Activated CD4-positive, CD25-positive, alpha-beta regulatory T cell treated with anti-CD3 and anti-CD28 coated beads, Interleukin-2, amount 50 U/mL, for 24 hours (primary cell): ENCODE measurements at places on chromosomes 3 and 15.

DNA sequence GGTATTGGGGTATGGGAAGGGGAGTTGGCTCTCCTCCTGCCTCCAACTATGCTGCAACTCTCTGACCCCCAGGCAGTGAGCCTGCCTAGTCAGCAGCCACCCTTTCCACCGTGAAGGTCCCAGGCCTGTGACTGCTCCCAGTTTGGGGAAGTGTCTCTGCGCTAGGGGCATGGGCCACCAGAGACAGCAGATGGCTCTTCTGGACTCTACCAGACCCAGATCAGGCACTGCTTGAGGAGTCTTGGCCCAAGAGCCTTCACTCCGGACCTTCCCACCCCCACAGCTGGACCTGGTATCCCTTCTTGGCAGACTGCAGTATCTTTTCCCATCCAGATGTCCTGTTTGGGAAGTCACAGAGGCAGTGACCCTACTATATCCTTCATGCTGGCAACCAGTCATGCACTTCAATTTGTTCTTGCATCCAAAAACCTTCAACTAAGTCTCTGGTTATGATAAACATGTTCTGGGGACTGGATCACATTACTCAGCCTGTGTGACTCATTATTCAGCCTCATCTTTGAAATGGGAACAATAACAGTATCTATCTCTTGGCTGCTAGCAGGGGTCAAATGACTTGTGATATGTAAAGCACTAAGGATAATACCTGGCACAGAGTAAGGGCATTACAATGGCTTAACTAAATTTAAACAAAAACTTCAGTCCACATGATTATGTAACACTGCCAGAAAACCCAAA lies 62.7 kb downstream of the POMGNT2 start:
- ATAC-seq = no peak

DNA sequence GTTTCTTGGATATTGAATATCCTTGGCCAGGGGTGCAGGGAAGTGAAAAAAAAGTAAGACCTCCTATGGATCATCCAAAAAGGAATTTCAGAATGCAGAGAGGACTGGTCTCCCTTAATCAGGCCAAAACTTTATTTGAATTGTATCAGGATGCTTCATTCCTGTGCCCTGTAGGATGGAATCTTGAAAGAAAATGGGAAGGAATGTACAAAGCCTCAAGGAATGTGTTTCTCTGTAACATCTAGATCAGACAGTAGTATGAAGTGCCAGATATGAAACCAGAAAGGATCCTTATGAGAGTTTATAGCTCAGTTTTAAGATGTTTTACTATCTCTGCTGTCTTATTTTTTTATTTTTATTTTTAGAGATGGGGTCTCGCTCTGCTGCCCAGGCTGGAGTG lies 6.5 kb upstream of the GSK3B start:
- ATAC-seq = no peak

- ATAC-seq = peak; percentile 65
Observed at GRCh38 chr15:49036650-49037545, 9.3 kb downstream of the SECISBP2L start.

DNA sequence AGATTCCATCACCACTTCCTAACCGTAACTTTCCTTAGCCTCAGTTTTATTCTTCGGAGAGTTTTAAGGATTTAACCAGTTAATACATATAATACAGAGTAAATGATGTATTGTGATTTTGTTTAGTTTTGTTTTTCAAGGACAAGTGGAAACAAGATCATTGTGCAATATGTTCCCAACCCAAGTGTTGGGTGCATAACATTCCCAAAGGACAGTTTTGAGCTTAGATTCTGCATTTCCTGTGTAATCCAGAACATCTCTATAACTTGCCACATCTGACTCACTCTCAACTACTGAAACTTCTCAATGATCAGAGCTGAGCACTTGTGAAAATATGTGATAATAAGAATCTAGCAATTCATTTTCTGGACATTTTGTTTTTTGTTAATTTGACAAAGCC lies 466.1 kb upstream of the PPP2R3A start:
- no peak for ATAC-seq

DNA sequence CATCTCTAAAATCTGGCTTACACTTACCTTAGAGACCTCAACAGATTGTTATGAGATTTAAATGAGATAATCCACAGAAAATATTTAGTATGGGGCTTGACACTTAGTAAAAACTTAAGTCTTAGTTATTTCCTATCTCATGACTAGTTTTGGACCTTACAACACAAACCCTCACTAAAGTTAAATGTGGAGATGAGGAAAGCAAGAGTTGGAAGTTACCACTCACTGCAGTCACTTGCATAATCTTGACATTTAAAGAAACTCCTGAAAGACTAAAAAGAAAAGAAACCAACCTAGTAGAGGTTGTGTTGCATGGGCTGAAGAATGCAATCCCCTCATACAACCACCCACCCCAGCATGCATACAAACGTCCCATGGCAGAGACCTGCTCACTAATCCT lies 40.1 kb downstream of the ITGB5 start:
- no peak for ATAC-seq

GRCh38 chr3:30628205-30628900 lies 22.0 kb downstream of the TGFBR2 start:
- ATAC-seq = peak; percentile 18

DNA sequence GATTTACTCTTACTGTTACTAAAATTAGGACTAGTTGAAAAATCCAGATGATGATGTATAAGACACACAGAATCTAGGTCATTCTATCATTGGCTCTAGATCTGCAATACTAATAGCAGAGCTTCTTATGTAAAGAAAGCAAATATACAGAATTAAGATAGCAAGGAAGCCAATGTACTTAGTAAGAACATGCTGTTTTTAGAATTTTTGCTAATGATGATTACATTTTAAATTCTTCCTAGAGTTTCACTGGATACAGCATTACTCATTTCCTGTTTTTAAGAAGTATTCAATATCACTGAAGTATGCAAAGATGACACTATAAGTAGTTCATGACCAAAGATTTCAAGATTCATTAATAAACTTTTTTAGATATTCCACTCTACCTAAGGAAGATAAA lies 60.7 kb downstream of the CFAP20DC start:
- ATAC-seq = no peak

- ATAC-seq = no peak
Observed at GRCh38 chr3:14948609-14949038, 1.2 kb downstream of the NR2C2 start.

DNA sequence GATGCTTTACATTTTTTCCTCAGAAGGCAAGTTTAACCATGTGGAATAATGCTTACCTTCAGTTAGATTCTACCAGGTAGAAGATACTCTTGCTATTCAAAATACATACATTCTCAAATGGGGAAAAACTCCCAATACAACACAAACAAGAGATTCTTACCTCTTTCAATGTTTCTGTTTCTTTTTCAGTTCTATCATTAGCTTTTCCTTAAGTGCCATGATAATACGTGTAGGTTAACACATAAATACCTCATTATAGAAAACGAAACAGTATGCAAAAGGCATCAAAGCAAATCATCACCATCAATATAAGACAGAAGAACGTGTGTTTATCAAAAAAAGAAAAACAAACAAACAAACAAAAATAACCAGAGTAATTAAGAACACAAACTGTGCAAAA lies 300.7 kb upstream of the ROBO1 start:
- ATAC-seq = no peak

DNA sequence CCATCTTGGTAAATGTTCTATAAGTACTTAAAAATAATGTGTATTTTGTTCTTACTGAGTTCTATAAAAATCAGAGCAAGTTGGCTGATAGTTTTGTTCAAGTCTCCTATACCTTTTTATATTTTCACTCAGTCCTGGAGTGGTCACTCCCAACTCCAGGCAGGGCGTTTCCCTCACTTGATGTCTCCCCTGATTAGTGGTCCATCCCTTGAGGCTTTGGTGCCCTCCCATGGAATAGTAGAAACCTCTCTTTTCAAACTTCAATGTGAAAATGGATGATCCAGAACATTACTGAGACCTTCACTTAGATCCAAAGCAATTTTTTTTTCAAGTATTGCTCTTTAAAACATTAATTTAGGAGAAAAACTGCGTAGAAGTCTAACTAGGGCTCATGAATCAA lies 25.0 kb upstream of the SCN10A start:
- ATAC-seq = no peak

DNA sequence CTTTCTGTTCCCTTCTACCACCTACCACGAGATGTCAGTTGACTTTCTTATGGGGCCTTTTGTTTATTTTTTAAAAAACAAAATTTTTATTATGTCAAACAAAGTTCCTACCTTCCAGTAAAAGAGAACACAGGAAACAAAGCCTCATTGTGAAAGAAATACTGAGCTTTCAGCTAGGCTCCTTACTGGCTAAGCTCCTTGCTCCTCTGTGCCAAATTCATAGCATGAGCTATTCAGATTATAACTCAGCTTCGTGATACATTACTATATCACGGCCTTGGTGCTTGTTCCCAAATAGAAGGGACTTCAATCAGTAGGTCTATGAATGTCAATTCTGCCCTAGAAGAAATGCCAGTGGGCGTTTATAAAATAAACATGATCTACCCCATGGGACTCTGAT lies 145.8 kb upstream of the CHRM5 start:
- no peak for ATAC-seq

DNA sequence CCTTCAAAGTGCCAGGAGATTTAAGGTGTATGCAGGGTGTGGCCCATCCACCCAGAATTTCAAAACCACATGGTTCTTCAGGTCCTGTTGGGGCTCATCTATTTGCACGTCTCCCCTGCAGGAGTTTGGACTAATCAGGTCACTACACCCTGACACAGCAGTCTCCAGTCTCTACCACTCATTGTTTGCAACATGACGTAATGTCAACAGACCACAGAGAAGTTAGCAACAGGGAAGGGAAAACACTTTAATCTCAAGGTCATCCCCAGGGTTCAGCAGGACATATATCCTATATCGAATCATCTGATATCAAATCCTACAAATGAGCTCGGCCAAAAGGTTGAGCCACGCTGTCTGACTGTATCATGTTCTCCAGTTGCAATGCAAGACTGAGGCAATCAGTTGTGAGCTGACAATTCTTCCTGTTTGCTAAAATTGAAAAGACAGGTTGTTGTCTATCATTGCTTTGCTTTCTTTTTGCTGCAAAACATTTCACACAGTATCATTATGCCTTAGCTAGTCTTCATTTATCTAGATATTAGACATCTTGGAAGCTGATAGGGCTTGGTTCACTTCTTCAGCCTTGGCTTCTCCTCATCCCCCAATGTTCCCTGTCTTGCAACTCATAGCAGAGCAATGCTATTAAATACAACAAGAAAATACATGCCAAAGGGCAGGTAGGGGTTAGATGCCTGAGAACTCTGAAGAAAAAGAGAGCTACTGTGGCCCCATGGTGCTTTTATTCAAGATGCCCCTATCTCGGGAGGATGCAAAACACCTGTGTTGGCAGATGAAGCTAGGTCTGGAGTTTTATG lies 13.4 kb upstream of the LEKR1 start:
- ATAC-seq = no peak

DNA sequence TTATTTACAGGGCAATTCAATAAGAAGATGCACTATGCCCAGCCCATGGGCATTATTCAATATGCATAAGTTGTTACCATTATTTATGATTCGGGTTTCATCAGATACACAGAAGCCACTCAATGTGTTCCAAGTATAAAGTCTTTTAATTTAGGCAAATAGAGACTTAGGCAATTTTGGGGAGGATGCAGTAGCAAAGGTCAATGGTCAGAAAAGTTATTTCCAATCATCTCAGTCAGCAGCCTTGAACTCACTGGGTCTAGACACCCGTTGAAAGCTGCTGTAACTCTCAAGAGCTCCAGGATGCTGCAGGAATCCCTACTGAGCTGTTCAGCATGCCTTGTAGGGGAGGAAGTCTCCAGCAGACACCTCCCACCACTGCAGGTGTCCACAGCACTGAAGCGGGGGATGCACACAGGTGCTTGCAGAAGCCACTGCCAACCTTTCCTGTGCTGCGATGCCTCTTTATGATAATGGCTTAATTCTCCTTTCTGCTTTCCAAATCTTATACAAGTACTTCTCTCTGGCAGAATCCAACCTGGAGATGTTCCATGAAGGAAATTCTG lies 155.0 kb upstream of the SUCLG2 start:
- ATAC-seq = no peak

DNA sequence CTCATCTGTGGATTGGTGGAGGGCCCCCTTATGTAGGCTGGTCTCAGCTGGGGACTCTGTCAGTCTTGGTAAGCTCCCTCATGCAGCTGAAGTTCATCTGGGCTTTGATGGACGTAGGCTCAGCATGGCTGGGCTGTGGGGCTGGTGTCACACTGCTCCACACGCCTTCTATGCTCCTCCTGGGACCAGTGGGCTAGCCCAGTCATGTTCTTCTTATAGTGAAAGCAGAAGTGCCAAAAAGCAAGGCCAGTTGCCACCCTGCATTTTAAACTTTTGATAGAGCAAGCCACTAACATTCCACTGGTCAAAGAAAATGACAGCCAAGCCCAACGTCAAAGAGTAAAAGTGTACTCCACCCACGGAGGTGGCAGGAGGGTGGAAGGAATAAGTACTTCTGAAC lies 165.5 kb downstream of the MEX3B start:
- ATAC-seq = no peak

DNA sequence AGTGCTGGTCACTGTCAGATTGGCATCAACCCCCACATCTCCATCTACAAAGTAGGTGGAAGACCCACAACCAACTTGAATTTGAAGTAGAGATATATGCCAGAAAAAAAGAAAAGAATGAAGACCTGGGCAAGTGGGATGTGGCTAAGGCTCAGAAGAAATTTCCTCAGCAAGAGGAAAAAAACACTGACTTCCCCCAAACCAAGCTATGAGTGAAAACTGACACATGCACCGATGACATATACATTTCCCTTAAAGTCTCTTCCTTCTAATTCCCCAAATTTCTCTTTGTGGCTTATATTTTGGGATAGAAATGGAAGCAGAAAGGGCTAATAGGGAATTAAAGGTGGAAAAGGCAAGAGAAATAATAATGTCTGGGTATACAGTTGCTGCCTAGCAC lies 59.0 kb downstream of the CYP19A1 start:
- no peak for ATAC-seq

GRCh38 chr15:40252438-40253166 lies 13.7 kb downstream of the PAK6 start:
- ATAC-seq = peak; percentile 15

DNA sequence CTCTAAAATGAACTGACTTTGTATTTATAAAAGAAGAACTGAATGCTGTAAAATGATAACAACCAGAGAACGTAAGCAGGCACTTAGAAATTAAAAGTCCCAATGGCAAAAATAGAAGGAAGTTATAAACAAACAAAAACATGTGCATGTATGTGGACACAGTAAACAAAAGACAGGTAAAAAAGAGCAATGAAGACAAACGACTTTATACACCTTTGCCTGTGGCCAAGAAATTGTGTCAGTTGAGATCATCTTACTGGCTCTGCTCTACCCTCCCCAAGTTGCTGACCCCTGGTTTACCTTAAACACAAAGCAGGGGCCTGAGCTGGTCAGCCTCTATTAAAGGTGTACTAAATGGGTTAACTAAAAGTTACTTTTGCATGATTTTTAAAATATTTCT lies 41.7 kb upstream of the GP5 start:
- ATAC-seq = no peak

- ATAC-seq = no peak
Observed at GRCh38 chr15:74529921-74530320, 11.1 kb upstream of the ARID3B start.

GRCh38 chr3:148600902-148601765 lies 96.6 kb upstream of the AGTR1 start:
- no peak for ATAC-seq

GRCh38 chr15:33137101-33137500 lies 57.4 kb downstream of the FMN1 start:
- no peak for ATAC-seq

- ATAC-seq = no peak
Observed at GRCh38 chr15:48394970-48395369, 63.7 kb downstream of the DUT start.
